ENCODE measurements at places on chromosomes 4 and X.

DNA sequence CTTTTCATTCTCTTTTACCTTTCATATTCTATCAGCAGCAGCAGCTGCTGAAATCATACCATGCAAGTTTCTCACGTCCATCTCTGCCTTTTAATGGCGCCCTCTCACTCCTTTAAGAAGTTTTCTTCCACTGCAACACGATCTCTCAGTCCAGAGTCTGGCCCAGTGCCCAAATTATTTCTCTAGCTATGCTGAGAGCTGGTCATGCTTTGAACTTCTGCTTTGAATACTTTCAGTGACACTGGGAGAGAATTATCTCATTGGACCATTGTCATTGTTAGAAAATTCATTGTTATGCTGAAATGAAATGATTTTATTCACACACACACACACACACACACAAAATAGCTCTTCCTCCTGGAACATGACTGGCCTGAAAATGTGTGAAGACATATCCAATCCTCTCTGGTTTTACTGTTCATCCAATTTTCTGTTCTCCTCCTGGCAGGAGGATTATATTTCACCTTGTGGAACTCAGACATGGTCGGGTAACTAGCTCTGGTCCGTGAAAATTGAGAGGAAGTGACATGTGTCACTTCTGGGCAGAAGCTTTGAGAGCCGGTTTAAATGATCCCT is 1.3 kb upstream of the PDHA1 start:
- no peak for DNase-seq

GRCh38 chr4:115945026-115945425 is 831.6 kb upstream of the NDST4 start:
- DNase-seq, result no peak

GRCh38 chr4:144574000-144574399 is 72.0 kb upstream of the HHIP start:
- no peak for DNase-seq

GRCh38 chr4:83569987-83570386 is 34.1 kb downstream of the GPAT3 start:
- DNase-seq, result no peak

GRCh38 chr4:31360786-31361185 is 640.6 kb downstream of the PCDH7 start:
- no peak for DNase-seq

- DNase-seq, result no peak
These were observed 179.0 kb downstream of the KCNIP4 start for GRCh38 chr4:21769404-21770147.

- no peak for DNase-seq
These were observed 25.2 kb downstream of the TIGD2 start for GRCh38 chr4:89136525-89136924.

GRCh38 chr4:25792876-25793275 is 69.9 kb downstream of the SEL1L3 start:
- DNase-seq, result no peak

GRCh38 chr4:108804648-108805273 is 41.9 kb upstream of the ETNPPL start:
- DNase-seq, result no peak

DNA sequence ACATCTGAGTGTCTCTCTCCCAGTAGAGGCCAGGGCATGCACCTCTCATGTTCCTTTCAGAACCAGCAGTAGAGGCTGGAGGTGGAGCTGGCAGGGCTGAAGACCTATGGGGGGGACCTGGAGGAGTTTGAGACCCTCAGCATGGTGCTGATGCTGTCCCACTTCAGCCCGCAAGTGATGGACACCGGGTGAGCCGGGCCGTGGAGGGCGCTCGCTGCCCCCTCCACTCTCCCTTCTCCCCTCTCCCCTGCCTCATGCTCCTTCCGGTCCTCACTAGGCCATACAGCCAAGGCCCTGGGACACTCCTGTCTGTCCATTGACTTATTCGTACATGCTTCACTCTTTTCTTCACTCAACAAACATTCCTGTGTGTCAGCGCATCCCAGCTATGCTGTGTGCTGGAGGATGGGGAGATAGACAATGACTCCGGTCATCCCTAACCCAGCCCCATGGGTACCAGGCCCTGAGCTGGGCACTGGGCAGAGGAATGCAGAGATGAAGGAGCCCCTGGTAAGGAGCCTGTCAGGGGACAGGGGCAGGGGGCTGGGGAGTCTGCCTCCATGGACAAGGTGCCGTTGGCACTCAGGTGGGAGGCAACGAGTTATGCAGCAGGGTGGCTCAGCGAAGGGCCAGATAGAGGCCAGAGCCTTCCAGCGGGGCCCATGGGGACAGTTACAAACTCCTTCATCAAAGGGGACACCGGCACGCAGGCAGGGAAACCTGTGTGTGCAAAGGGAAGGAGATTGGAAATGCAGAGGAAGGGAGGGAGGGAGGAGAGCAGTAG is 28.4 kb upstream of the WFS1 start:
- no peak for DNase-seq

- no peak for DNase-seq
These were observed 95.9 kb upstream of the DUSP21 start for GRCh38 chrX:44747969-44748368.

DNA sequence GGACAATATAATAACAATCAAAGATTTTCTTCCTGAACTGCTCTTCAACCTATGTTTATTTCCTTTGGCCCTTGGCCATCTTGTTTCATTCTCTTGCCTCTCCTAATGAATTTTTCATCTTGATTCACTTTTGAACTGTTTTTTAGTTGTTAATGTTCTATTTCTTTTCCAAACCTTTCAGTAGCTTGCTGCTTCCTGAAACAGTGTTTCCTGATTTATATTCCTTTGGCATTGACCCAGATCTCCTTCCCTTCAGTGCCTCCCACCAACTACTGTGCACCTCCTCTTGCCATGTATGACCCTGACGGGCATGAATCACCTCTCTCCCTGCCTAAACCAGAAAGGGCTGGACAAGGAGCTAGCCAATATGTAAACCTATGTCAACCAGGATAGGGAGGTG is 25.6 kb upstream of the SPP1 start:
- no peak for DNase-seq

DNA sequence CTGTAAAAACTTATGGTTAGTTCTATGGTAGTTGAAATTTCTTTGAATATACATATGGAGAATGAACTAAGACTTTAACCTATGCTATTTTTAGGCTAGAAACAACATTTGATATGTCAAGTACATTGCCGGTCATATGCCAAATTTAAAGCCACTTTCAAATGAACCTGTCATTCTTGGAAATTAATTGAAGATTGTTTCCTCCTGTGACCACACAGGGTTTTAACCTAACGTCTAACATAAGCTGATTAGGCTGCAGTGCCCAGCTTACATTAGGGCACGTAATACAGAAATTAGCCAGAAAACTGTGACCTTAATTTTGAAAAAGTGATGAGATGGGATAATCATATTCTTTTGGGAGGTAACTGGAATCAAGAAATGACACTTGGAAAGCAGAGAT is 645.9 kb downstream of the FSTL5 start:
- DNase-seq, result no peak

GRCh38 chr4:165953181-165953580 is 80.1 kb downstream of the TLL1 start:
- DNase-seq, result no peak

- no peak for DNase-seq
These were observed 50.0 kb upstream of the GPC4 start for GRCh38 chrX:133465254-133465653.

DNA sequence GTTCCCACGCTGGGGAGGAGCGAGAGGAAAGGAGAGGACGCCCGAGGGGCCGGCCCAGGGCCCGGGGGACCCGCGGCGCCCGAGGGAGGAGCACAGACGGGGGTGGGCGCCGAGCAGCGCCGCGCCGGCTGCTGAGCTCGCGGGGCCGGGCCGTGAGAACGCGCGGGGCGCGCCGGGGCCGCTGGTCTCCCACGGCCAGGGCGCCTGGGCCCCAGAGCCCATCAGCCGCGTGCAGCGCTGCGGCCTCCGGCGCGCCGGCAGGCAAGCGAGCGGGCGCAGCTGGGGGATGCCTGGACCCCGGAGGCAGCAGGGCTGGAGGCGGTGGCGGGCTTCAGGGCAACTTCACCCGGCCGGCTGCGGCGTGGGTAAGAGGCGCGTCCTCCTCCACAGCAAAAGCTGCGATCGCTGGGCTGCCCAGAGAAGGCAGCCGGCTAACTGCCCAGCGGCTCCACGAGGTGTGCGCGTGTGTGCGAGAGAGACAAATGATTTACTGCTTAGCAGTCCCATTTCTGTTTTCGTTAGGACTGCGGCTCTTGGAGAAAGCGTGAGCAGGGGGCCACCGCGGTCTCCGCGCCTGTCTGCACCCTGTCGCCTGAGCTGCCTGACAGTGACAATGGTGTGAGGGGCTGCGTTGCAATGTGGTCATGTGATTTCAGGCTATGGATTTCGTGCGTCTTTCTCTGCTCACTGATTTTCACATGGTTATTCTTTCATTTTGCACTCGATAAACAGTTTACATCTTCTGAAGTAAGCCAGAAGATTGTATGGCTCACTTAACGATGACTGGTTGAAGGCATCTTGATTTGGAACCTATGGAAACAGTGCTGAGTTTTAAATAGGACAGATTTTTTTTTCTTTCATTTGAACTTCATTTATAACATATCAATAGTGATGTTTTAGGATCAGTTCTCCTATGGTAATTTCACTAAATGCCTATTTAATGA is 1.2 kb downstream of the GUCY1A1 start:
- peak; percentile 75 for DNase-seq

DNA sequence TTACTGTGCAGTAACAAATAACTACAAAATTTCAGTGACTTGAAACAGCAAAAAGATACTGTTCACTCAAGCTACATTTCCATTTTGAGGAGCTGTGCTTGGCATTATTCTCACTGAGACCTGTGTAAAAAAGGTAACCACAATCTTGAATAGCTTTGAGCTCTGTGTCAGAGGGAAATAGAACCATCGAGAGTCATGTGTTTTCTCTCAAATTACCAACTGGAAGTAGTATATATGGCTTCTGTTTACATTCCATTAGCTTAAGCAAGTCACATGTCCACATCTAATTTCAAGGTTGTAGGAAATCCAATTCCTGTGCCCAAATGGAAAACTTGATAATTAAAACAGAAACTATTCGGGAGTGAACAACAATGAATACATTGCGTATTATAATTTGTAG is 82.9 kb upstream of the BANK1 start:
- no peak for DNase-seq

GRCh38 chr4:6710282-6710681 is 617 bp upstream of the MRFAP1L1 start:
- DNase-seq, result no peak

- no peak for DNase-seq
These were observed 37.0 kb downstream of the FGF2 start for GRCh38 chr4:122863639-122864038.

GRCh38 chr4:153114771-153115321 is 89.4 kb upstream of the TRIM2 start:
- no peak for DNase-seq

GRCh38 chr4:118888666-118889311 is at the start of gene SYNPO2:
SYNPO2 (plus strand) TSS chr4:118888854; CDS start chr4:118889037, 183 bp downstream.
- DNase-seq, result peak; percentile 85
